Right ventricle myocardium inferior (tissue), 1 donor: ENCODE measurements at places on chromosomes 5 and 9. TPM values are rescaled to one million over a fixed set of nuclear protein-coding genes. Genes with fewer than 3 reads are reported as not detected.

DNA sequence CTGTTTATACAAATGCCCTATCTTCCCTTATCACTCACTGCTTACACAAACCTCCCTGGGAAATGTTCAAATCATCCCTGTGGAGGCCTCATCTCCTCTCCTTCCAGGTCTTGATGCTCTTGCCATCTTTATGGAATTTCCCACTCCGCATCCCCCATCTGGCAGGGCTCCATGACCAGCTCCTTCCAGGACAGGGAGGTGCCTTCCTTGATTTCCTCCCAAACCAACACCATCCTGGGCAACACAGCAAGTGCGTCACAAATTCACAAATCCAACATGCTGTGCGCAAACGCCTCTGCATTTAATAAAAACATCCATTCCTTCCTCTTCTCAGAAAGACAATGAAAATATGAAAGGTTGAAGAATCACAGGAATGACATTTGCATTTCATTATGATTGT, 51.7 kb downstream of the EPB41L4A start:
- no peak for DNase-seq

DNM1 gene
- total RNA-seq = 6.1 TPM

- no peak for DNase-seq
These were observed 7.1 kb downstream of the ZDHHC21 start for GRCh38 chr9:14686168-14686567.

GRCh38 chr5:78808380-78808779, 159.8 kb upstream of the LHFPL2 start:
- DNase-seq = no peak
